ENCODE measurements at places on chromosomes 6 and 20.

- DNase-seq: no peak
Measured at GRCh38 chr6:163191704-163192537, 222.6 kb upstream of the QKI start.

DNA sequence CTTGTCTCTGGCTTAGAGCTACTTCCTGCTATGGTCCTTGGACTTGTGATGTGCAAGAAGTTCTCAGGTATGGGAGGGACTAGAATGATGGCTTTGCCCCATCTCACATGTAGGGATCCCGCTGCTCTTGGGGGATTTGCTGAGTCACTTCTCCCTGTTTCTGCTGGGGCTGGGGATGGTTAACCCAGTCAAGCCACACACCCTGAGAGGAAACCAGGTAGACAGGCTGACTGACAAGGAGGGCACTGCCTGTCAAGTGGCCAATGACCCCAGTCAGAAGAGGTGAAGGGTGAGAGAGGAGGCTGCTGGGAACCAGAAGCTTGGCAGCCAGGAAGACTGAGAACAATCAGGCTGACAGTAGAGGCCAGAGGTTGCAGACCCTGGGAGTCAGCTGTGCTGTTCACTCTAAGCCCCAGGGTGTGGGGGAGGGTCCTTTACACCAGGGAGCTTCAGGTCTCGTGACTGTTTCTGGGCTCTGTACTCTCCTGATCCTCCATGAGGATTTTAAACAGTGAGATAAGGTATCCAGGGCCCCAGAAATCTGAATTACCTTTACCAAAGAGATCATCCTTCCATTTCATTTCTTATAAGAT is 34.6 kb downstream of the HLA-F start:
- DNase-seq: no peak

- DNase-seq: no peak
Measured at GRCh38 chr20:3102575-3103368, 18.2 kb upstream of the AVP start.

GRCh38 chr6:103937389-103937788 is 922.3 kb downstream of the HACE1 start:
- DNase-seq: no peak

DNA sequence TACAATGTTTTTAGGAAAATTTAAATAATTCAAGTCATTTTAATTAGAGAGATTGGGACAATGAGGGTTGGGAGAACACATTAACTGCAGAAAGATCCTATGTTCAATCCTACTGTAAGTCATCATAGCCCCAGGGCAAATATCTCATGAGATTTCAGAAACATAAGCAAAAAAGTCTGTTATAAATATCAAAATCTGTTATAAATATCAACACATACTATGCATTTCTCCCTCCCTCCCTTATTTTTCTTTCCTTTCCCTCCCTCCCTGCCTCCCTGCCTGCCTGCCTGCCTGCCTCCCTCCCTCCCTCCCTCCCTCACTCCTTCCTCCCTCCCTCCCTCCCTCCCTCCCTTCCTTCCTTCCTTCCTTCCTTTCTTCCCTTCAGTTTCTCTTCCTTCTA is 267.3 kb upstream of the SASH1 start:
- DNase-seq: no peak

GRCh38 chr6:143842461-143842901 is 657 bp upstream of the LTV1 start:
- peak; percentile 23 for DNase-seq

DNA sequence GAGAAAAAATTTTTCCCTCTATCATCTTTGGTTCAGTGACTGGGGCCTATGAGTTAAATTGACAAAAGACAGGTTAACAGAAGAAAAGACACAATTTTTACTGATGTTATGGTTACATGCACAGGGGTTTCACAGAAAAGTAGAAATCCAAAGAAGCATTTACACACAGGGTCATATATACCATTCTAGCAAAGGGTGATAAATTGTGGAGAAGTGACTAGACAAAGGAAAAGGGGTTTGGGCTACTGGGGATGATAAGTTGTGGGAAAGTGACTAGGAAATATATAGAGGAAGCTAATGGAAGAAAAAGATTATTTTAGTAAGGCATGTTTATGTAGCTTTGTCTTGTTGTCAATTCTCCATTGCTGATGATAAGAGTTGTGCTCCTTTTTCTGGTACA is 276.7 kb upstream of the JARID2 start:
- no peak for DNase-seq

DNA sequence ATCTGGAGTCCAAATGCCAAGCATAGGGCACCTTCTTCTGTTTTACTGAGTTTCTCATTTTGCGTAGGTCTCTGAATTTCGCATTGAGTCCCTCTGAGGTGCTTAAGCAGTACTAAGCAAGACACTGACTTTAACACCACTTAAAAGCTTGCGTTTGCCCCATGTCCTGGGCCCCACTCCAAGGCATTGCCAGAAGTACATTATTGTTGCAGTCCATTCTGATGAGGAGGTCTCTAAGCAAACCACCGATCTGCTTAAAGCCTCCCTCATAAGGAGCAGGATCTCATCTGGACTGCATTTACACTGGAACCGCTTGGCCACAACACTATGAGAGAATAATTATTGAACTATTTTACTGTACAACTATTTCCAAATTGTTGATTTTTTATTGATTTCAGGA is 16.3 kb downstream of the BMP2 start:
- no peak for DNase-seq

- DNase-seq: peak; percentile 97
Measured at GRCh38 chr20:38167851-38168760, 3.0 kb upstream of the TGM2 start.

DNA sequence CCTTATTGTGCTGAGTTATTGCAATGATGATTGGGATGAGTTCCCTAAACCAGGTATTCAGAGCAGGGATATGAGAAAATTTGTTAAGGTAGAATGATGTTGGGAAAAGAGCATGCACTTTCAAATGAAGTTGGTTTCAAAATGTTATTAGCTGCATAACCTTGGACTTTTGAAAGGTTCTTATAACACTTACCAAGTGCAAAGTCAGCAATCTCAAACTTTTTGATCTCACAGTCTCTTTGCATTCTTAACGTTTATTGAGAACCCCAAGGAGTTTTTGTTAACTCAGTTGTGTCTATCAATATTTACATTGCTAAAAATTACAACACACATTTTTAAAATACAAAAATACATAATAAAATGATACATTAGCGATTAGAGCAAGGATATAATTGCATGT is 802.4 kb downstream of the PHF3 start:
- DNase-seq: no peak

- no peak for DNase-seq
Measured at GRCh38 chr20:48957053-48957481, 35.6 kb downstream of the ARFGEF2 start.

- no peak for DNase-seq
Measured at GRCh38 chr6:105292689-105293339, 110.1 kb downstream of the PREP start.

DNA sequence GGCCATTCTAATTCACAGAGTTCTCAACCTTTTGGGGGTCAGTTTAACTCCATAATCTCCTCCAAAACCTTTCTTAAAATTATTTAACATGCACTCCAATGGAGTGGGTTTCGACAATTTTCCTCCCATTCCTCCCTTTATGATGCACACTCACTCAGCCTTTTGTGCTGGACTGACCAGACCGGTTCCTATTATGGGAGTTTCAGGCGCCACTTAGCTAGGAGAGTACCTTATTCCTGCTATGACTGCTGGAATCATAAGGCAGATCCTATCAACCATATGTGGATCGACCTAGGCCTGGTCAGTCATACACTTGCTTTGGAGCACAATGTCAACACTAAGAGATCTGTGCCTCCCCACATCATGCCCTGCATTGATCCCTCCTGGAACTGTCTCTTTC is 63.9 kb upstream of the MOCS1 start:
- no peak for DNase-seq

- DNase-seq: peak; percentile 70
Measured at GRCh38 chr6:16769986-16770376, 8.7 kb upstream of the ATXN1 start.

DNA sequence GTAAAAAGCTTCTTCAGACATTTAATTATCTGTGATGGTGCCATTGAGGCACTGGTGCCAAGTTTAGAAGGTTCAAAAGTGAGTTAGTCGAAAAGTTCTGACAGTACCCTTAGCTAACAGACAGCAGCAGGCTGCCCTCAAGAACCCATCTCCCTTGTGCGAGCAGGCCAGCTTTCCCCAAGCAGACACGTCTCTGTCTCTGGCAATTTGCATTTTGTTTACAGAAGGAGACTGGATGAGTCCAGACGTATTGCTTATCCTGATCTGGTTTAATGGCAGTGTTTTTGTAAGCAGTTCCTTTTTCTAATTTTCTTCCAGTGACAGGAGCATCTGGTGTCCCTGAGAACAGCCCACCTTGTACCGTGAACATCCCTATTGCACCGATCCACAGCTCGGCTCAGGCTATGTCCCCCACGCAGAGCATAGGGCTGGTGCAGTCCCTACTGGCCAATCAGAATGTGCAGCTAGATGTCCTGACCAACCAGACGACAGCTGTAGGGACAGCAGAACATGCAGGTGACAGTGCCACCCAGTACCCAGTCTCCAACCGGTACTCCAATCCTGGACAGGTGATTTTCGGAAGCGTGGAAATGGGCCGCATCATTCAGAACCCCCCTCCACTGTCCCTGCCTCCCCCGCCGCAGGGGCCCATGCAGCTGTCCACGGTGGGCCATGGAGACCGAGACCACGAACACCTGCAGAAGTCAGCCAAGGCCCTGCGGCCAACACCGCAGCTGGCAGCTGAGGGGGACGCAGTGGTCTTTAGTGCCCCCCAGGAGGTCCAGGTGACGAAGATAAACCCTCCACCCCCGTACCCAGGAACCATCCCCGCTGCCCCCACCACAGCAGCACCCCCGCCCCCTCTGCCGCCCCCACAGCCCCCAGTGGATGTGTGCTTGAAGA is 58.3 kb upstream of the TMEM181 start:
- DNase-seq: no peak

DNA sequence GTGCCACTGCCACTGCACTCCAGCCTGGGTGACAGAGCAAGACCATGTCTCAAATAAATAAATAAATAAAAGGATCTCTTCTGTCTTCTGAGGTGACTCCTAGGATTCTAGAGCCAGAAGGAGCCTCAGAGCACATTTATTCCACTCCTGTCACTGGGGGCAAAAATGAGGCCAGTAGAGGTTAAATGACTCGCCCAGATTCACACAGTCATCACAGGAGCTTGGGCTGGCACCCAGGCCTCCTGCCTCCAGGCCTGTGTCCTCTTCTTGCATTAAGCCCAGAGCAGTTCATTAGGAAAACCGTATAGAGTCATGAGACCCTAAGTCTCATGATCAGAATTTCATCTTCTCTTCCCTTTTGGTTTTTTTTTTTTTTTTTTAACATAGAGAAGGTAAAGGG is 243.3 kb downstream of the NRN1 start:
- no peak for DNase-seq

DNA sequence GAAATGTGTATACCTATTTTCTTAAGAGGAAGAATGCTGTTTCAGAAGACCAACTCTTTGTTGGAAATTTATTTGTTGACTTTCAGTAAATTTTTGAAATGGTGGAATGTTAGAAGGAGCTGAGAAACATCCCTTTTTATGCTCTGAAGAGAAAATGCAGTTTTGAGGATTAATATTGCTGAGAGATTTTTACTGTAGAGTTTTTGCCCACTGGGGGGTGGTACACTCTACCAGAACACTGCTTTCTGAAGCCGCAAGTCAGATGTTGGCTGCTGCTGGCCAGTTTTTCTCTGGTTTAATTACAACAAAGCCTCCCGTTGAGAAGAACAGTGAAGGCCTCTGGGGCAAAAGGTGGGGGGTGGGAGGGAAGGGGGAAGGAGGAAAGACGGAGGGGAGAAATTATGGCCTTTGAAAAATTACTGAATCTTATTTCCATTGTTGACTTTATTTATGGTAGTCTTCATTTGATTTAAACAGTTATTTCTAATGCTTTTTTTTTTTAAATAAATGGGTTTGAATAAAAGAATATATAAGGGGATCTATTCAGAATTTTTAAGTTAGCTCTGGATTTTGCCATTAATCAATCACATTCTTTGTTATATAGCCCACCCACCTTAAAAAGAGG is 3.0 kb downstream of the FLRT3 start:
- DNase-seq: no peak

DNA sequence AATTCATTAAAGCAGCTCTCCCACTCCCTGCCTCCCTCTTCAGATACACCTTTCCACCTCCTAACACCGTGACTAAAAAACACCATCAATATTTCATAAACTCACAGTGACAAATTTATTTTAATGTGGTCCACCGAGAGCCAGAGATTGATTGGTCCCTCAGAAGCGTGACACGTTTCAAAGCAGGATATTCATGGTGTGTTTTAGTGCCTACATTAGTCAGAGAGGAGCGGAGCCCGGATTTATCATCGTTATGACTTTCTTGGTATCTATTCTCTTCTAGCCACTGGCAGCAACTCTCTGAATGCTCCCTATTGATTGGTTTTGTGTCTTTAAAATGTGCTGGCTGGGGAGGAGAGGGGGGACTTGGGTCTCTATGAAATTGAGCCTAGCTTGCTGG is 265.3 kb downstream of the DHX35 start:
- no peak for DNase-seq

- DNase-seq: peak; percentile 11
Measured at GRCh38 chr6:37607944-37608343, 89.7 kb downstream of the MDGA1 start.
